ENCODE measurements at places on chromosomes 13 and 19. TPM values are rescaled to one million over a fixed set of nuclear protein-coding genes. Genes with fewer than 3 reads are reported as not detected.

ZNF99 gene
- total RNA-seq: not detected

DNA sequence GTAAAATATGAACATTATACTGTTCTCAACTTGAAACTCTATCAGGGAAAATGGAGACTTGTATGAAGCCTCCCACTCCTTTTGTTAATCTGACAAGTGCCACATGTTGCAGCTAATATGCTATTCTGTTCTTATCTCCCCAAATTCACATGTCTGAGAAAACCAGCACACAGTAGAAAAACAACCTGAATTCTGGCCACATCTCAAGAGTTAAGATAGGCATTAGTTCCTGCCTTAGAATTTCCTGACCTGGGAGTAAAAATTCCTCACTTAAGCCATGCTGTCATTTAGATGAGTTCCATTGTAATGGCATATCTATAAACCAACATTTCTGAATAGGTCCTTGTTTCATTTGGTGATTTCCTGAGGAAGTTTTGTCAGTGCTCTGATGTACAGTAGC is 1098.5 kb downstream of the EFNB2 start:
- H3K27ac ChIP-seq: no peak overlapping the region
- no peaks in the 10 kb centered on the region for H3K36me3 ChIP-seq
- no peaks in the 10 kb centered on the region for H3K4me1 ChIP-seq
- no peak overlapping the region for H3K4me3 ChIP-seq
- no peaks in the 10 kb centered on the region for H3K27me3 ChIP-seq

DNA sequence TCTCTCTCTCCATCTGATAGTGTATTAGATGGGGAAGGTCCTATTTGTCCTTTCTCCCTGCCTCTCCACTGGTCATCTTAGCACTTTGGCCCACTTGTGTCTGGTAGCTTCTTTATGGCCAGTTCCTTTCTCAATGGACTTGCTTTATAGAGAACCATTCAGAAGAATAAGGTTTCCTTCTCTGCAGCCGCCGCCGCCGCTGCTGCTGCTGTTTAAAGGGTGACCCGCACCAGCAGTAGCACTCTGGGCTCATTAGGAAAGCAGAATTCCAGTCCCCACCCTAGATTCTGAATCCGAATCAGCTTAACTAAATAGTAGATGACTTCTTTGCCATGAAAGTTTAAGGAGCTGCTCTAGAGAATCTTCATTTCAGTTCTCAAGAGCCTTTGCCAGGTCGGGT is 490.2 kb downstream of the FOXO1 start:
- peaks cover 2% of the 10 kb centered on the region for H3K4me1 ChIP-seq
- H3K36me3 ChIP-seq: no peaks in the 10 kb centered on the region
- no peak for DNase-seq
- no peak overlapping the region for H3K4me3 ChIP-seq
- H3K27ac ChIP-seq: no peak overlapping the region

DNA sequence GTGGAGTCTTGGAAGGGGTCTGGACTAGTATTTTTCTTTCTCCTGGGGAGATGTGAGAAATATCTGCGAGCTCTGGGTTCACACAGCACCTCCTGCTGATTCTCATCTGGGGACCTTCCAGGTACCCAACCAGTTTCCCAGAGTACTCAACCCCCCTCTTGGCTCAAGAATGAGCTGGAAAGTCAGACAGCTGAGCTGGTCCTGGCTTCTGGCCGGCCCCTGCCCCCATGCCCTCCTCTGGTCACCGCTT is 2.2 kb upstream of the PDE4A start:
- H3K4me1 ChIP-seq: peaks cover 39% of the 10 kb centered on the region
- no peak overlapping the region for H3K4me3 ChIP-seq
- H3K27ac ChIP-seq: no peak overlapping the region
- peaks cover 56% of the 10 kb centered on the region for H3K27me3 ChIP-seq
- H3K36me3 ChIP-seq: no peaks in the 10 kb centered on the region
- DNase-seq: no peak

DNA sequence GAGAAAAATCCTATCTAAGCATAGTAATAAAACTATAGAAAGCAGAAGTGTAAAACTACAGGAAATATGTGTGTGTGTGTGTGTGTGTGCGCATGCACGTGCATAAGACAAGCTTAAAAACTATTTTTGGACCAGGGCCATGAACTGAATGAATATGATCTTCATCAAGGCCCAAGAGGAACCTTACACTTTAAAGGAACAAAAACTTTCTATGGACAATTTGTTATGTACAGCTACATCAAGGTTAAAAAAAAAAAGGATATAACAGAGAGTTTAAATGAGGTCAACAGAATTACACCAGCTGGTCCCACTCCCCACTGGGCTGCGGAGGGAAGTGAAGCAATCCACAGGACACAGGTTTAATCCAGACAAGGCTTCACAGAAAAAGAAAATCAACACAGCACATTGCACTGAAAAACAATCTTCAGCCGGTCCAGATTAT is 151.1 kb downstream of the LHFPL6 start:
- H3K27me3 ChIP-seq: no peaks in the 10 kb centered on the region
- no peak overlapping the region for H3K4me3 ChIP-seq
- H3K36me3 ChIP-seq: no peaks in the 10 kb centered on the region

DNA sequence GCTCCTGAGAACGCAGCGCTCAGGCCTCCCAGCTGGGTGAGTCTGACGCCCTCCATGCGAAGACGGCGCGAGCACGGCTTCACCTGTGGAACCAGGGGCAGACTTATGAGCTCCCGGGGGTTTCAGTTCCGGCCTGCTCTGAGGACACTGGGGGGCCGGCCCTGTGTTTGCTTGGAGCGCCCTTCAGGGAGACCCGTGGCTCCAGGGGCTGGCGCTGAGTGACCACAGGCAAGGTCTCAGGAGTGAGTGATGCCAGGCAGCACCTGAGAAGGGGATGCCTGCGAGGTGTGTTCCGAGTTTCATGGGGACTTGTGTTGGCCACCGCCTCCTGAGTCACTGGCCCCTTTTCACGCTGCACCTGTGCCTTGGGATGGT is 4.5 kb downstream of the MCF2L start:
- no peak overlapping the region for H3K27ac ChIP-seq
- no peaks in the 10 kb centered on the region for H3K27me3 ChIP-seq
- H3K4me3 ChIP-seq: no peak overlapping the region
- H3K4me1 ChIP-seq: peaks cover 32% of the 10 kb centered on the region

GRCh38 chr13:106104281-106104901 is 431.1 kb downstream of the EFNB2 start:
- H3K27me3 ChIP-seq: no peaks in the 10 kb centered on the region
- DNase-seq: no peak
- no peaks in the 10 kb centered on the region for H3K4me1 ChIP-seq
- H3K27ac ChIP-seq: no peak overlapping the region
- no peak overlapping the region for H3K4me3 ChIP-seq

- no peak for DNase-seq
- H3K4me1 ChIP-seq: no peaks in the 10 kb centered on the region
- H3K36me3 ChIP-seq: no peaks in the 10 kb centered on the region
- no peak overlapping the region for H3K4me3 ChIP-seq
Observed at GRCh38 chr13:31518645-31519044, 220.7 kb upstream of the RXFP2 start.

GRCh38 chr13:84265257-84265764 is 383.0 kb upstream of the SLITRK1 start:
- no peak for DNase-seq
- no peaks in the 10 kb centered on the region for H3K4me1 ChIP-seq

Measured in HepG2 (cell line).